Hematopoietic multipotent progenitor cell treated with erythropoietin and hydrocortisone succinate and interleukin-3 and kit ligand, for 17 days (in vitro differentiated cells): ENCODE measurements at places on chromosomes 16 and 17.

- DNase-seq: no peak
Observed at GRCh38 chr16:84567286-84567962, 50.5 kb downstream of the COTL1 start.

DNA sequence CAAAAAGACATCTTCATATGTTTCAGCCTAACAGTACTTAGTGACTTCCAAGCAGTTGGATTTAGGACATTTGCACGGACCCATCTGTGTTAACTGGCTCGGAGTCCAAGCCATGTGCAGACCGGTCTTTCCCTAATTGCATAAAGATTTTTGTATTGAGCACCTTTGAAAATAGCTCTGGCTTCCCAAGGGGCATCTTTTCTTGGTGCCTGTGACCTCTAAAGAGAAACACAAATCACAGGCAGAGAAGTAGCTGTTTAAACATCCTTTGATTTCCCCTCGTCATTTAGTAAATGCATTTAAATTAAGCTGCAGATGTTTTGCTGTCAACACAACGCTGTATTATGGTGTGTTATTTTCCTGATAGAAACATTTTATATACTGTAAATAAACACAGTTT is 288.2 kb upstream of the SALL1 start:
- DNase-seq: no peak

DNA sequence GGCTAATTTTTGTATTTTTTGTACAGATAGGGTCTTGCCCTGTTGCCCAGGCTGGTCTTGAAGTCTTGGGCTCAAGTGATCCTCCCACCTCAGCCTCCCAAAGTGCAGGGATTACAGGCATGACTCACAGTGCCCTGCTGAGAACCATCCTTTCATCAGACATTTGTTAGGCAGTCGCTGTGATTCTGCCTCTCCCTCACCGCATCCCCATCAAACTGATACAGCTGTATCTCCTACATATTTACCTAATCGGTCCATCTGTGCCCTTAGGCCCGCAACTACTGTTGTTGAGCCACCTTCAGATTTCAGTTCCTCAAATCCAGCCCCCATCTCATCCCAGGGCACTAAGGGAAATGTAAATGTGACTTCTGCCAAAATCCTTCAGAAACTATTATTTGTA is 2.0 kb upstream of the SLC43A2 start:
- no peak for DNase-seq

DNA sequence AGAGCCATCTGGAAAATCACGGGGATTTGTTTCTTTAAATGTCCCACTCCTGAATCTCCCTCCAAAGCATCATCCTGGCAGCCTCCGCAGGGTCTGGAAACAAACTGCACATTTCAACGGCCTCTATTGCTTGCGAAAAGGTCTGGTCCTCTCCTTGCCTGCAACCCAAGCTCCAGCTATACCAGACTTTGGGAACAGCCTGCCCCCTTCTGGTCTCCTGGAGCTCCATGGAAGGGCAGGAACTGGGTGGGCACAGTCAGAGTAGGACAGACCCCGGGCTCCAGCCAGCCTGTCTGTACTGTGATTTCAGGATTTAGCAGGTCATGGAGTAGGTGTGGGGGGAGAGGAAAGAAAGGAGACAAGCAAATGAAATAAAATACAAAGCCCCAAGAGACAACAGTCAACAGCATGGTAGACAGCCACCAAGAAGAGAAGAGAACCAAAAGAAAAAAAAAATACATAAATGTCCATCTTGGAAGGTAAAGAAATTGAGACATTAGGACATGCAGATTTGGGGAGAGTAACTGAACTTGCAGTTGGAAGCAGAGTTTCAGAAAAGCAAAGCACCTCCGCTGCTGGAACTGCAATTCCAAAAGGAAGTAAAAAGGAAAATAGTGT is 2.7 kb downstream of the XYLT1 start:
- no peak for DNase-seq

DNA sequence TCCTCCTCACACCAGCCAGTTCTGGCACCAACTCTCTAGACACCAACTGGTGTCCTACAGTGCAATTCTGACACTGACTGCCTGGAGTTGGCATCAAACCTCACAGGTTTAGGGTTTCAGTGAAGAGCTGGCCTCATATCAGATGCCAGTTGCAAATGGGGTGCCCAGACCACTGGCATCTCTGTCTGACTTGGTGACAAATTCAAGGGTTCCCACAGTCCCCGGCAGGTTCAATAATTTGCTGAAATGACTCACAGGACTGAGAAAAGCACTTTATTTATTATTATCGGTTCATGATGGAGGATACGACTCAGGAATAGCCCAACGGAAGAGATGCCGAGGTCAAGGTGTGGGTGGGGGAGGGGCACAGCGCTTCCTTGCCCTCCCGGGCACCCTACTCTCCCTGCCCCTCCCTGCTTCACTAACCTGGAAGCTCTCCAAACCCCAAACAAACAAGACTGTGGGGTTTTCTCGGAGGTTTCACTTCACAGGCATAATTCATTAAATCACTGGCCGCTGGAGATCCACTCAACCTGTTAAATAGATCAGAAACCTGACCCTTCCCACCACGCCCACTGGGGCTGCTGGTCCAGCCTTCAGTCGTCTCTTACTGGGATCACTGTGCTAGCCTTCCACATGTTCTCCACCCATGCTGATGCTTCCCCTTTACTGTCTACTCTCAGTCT is 1.7 kb upstream of the NLRP1 start:
- DNase-seq: no peak
